ENCODE measurements at places on chromosomes 1 and 21. TPM values are rescaled to one million over a fixed set of nuclear protein-coding genes. Genes with fewer than 3 reads are reported as not detected.

GRCh38 chr1:1325288-1326074, 879 bp downstream of the CPTP start:
- DNase-seq = peak; percentile 91

GRCh38 chr1:36091698-36092097, 3.0 kb downstream of the ADPRS start:
- peak; percentile 25 for DNase-seq

- no peak for DNase-seq
Observed at GRCh38 chr1:206609229-206609991, 2.9 kb downstream of the EIF2D start.

GSTM4 gene
- total RNA-seq = 9.4 TPM

DNA sequence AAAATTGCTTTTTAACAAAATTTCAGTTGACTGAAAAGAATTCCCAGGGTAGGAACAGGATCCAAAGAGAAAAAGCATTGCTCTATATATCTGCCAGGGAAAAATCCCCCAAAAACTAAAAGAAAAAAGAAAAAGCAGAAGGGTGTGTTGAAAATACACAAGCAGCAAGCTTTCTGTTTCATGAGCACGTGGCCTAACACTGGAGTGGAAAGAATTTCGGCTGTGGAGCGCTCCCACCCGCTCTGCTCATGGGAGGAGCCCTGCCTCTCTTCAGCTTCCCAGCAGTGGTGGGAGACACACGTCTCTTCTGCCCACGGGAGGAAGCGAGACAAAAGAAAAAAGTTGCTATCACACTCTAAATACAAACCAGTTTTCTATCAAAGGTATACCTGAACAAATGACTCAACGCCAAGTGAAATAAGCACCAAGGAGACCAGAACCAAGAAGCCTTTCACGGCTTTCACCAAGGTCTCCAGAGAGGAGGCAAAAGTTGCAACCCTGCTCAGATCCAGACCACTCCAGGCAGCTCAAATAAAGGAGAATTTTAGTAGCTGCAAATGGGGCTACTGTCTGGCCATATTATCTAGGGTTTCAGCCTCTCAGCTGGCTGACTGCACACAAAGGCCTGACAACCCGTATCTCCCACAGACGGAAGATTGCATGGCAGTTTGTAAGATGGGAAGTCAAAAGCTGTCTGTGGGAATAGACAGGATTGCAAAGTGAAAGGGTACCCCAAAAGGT, 29.5 kb upstream of the ZNF496 start:
- peak; percentile 64 for DNase-seq

DNA sequence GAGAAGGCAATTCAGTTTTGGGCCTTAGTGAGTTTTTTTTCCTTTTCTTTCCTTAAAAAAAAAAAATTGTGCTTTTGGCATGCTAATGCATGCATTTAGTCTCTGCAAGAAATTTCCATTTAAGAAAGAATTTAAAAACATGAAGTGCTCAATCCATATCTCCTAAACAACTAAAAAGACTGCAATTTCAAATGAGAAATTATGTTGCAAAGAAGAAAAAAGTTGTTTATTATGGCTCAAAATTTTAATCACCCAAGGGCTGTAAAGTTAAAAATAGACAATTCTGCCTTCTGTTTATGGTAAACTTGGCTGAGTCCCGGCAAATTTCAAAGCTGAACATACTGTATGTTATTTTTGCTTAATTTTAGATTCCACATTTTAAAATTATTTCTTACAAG, 59.7 kb downstream of the NFIA start:
- no peak for DNase-seq

PLCH2 gene
- not detected for total RNA-seq

DNA sequence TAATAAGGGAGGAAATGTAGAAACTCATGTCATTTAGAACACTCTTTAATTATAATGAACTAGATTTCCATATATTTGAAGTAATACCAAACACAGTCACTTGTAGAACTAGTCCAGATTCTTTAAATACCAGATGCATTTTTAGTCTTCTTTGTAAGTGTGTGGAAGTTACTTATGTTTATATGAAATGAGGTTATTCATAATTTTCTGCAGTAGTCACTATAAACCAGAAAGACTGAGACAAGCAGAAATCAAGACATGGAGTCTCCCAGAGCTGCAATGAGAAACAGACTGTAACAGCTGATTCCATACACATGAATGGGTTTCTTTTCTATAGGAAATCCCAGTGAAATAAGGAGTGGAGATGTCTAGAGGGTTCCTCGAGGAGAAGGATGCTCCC, 216.6 kb upstream of the ZP4 start:
- DNase-seq = no peak

GABRD gene
- total RNA-seq = not detected

GRCh38 chr1:55609630-55610029, 394.5 kb upstream of the USP24 start:
- no peak for DNase-seq

FCGR3B gene
- total RNA-seq = not detected

DNA sequence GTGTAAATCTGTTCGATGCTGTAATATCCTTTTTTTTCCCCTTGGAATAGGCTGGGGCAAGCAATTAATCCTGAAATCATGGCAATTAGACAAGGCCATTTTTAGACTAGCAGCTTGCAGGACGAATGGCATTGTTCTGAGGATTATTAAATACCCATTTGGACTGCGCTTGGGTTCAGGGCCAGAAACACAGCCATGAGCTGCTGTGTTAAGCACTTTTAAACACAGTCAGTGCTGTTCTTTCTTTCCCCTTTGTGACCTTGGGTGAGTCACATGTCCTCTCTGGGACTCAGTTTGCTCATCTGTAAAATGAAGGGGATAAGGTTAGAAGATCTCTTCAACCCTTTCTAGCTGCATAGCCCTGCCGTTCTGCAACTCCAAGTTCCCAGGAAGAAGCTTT, 58.6 kb upstream of the C8B start:
- no peak for DNase-seq

DNA sequence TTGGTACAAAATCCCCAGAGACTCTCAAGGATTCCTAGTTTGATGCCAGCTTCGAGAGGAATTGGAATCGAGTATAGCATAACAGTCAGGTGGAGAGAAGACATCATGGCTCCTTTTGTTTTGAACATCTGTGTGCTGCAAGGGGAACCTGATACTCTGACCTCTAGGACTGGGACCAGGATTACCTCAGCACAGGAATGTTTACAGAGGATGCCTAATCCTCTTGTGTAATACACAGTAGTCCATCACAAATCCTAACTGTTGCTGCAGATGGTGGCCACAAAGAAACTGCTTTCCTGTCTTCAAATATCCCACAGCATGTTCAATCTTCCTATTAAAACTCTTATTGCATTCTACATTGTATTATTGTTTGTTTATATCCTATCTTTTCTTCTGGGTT, 111.8 kb upstream of the PRMT6 start:
- no peak for DNase-seq

RGS16 gene
- total RNA-seq = 0.29 TPM

DNA sequence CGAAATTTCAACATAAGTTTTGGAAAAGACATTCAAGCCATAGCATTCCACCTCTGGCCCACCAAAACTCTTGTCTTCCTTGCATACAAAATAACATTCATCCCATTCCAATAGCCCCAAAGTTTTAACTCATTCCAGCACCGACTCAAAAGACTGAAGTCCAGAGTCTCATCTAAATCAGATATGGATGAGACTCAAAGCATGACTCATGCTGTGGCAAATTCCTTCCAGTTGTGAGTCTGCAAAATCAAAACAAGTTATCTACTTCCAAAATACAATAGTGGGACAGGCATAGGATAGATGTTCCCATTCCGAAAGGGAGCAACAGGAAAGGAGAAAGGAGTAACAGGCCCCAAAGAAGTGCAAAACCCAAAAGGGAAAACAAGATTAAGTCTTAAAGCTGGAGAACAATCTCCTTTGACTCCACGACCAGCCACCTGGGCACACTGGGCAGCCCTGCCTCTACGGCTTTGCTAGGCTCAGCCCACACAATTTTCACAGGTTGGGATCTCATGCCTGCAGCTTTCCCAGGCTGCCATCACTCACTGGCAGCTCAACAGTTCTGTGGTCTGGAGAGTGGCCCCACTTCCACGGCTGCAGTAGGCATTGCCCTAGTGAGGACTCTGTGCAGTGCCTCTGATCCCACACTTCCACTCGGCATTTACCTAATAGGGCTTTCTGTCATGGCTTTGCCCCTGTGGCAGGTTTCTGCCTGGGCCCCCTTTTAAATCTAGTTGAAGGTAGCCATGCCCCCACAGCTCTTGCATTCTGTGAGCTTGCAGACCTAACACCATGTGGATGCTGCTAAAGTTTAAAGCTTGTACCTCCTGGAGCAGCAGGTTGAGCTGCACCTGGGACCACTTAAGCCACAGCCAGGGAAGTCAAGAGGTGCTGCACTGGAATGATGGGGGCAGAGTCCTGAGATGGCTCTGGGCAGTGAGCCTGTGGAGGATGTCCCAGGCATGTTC, 51.0 kb downstream of the RUNX3 start:
- DNase-seq = no peak

DNA sequence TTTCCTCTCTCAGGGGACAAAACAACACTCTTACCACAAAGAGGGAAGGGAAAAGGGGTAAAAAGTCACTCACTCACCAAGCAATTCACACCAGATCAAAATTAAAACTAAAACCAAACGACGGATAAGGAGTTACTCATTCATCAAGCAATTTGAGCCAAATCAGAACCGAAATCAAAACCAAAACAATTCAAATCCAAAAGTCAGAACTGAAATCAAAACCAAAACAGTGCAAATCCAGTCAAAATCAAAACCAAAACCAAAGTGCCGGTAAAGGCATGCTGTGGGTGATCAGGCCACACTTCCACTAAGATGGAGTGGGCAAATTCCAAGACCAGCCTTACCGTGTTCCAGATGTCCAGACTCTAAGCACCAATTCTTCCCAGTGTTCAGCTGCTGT, 717.9 kb downstream of the AMY1C start:
- DNase-seq = no peak

MROH7 gene
- 0.36 TPM for total RNA-seq

- DNase-seq = no peak
Observed at GRCh38 chr1:186340772-186341171, 34.3 kb downstream of the TPR start.

RAP1GAP gene
- 0.29 TPM for total RNA-seq

MAGOH gene
- total RNA-seq = 15.6 TPM

ALG6 gene
- 8.3 TPM for total RNA-seq

ELAVL4 gene
- not detected for total RNA-seq

DNA sequence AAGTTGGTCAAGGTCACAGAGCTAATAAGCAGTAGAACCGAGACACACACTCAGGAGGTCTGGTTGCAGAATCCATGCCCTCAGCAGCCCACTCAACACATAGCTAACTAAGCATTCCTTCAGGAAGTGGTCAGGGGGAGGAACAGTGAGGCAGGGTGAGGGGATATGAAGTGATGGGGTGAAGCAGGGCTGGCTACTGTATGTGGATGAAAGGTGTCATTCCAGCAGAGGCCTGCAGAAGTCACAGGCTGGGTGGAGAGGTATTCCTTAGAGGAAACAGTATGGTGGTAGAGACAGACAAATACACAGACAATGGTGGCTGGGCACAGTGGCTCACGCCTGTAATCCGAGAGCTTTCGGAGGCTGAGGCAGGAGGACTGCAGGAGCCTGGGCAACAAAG, 14.1 kb downstream of the TMCO4 start:
- DNase-seq = no peak

SLC30A7 gene
- 86.3 TPM for total RNA-seq

ZNF648 gene
- total RNA-seq = not detected

- peak; percentile 84 for DNase-seq
Observed at GRCh38 chr1:21319447-21320407, 29.5 kb upstream of the ECE1 start.

LCE2A gene
- total RNA-seq = not detected

LRRC3 gene
- 0.88 TPM for total RNA-seq

DNA sequence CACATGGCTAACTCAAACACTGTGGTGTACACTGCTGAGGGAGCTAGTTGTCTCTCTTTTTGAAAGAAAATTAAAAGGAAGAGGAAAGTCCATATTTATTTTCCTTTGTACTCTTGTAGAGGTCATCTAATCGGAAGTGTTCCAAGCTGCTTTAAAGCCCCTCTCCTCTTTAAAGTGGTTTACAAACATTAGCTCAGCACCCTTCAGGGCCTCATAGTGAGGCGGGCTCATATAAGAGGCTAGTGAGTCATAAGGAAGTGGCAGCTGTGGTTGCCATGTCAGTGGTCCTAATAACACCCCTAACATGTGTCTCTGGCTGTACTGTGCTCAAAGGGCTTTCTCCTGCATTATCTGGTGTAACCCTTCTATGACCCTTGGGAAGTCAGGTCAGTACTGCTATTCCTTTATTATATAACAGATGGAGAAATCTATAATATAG, 104.4 kb upstream of the SERBP1 start:
- peak; percentile 73 for DNase-seq

DNA sequence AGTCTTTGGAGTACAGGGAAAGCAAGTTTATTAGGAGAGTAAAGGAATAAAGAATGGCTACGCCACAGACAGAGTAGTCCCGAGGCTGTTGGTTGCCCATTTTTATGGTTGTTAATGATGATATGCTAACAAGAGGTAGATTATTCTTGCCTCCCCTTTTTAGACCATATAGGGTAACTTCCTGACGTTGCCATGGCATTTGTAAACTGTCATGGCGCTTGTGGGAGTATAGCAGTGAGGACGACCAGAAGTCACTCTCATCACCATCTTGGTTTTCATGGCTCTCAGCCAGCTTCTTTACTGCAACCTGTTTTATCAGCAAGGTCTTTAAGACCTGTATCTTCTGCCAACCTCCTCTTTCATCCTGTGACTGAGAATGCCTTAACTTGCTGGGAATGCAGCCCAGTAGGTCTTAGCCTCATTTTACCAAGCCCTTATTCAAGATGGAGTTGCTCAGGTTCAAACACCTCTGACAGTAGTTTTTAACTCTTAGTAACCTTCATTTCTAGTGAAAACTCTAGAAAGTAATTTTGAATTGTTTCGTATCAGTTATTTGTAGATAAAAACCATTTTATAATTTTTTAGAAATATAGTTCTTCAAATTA, 26.2 kb downstream of the TCP10L start:
- no peak for DNase-seq

- DNase-seq = no peak
Observed at GRCh38 chr1:198187973-198188588, 31.3 kb downstream of the NEK7 start.

GRCh38 chr1:248818505-248819374, 7.0 kb downstream of the SH3BP5L start:
- peak; percentile 67 for DNase-seq

GUCA2A gene
- not detected for total RNA-seq

DNA sequence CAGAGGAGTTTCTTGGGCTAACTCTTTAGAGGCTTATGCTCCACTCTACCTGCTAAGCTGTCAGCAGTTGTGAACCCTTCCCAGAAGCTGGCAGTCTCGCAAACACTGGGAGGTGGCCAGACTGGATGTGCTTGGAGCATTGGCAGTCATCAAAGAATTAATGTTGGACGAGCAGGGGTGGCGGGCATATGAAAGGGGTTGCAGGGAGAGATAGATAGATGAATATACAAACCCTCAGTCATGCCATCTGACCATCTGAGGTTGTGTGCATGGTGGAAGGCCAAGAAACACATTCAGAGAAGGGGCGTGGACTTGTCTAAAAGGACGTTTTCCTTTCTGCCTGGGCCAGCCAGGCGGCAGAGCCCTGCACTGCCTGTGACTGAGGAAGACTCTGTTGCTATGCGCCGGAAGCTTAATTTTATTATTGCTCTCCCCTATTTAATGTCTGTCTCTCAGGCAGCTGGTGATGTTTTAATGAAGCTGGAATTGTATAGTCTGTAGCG, 164.4 kb downstream of the PBX1 start:
- DNase-seq = no peak

GRCh38 chr1:80436851-80437250, 1363.9 kb upstream of the ADGRL2 start:
- DNase-seq = no peak

CFHR5 gene
- total RNA-seq = not detected
